GM12864 (cell line): ENCODE measurements at places on chromosomes 11 and 22.

DNA sequence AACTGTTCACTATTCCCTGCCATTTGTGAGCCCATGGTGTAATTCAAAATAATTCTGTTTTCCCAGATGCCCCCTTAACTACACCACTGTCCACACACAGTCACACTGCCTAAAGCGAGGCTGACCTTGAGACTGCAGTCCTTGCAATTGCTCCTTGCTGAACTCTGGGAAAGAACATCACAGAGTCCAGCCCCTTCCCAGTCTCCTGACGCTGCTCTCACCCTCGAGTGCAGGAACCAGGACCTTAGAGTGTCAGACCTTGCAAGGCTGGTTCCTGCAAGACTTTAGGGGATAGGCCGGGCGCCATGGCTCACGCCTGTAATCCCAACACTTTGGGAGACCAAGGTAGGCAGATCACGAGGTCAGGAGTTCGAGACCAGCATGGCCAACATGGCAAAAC lies 33.6 kb downstream of the AHNAK start:
- DNase-seq: no peak

DNA sequence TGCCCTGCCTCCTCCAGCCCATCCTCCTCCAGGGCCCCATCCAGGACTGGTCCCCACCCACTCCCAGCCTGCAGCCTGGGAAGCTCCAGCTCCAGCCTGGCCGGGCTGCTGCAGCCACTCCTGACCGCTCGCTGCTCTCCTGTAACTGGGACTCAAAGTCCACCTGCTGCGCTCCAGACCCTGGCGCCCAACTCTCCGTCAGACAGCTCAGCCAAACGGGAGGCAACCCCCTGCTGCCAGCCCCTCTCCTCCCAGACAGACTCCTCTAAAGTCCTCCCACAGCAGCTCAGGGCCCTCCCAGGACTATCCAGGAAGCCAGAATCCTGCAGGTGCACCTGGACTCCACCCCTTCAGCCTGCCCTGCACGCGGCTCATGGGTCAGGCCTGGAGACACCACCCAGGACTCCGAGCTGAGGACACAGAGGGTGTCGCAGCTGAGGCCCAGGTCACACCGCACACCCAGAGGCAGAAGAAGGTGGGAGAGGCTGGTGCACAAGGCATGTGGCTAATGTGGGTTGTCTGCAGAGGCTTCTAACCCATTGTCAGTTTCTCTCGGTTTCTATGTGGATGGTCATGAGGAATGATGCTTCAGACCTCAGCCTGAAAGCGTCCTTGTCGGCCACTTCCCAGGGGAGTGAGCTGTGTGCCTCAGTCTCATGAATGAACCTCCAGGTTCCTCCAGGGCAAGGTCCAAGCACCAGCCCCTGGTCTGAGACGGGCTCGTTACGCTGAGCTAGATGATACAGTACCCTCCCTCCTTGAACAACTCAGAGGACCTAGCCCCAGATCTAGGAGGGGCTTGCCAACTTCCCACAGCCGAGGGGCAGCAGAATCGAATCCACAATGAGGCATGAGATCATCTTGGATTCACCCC lies 1514.8 kb downstream of the TBC1D22A start:
- no peak for DNase-seq

DNA sequence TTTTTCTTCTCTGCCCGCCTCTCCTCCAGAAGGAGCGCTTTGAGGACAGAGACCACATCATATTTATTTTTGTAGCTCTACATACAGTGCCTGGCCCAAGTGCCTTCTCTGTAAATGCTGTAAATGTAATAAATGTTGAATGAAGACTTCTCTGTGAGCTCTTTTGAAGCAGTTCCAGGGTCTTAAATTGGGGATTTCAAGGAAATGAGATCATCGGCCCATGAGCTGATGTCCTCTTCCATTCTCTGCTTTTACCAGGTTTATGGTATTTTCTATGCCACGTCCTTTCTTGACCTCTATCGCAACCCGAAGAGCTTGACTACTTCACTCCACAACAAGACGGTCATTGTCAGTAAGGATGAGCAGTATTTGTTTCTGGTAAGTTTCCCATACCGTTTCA lies 165.7 kb upstream of the SORL1-AS1 start:
- no peak for DNase-seq

DNA sequence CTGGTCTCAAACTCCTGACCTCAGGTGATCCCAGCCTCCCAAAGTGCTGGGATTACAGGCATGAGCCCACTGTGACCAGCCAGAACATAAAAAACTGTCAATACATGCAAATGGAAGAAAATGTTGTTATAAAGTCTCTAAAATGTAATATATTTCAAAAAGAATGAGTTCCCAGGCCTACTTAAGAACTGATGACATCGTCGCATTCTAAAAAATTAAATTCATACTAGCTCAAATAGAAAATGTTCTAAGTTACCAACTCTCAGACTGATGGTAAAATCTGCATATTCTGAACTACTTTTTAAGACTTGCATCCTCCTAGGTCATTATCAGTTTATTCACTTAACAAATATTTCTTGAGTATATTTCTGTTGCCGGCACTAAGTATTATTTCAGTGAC lies 163.3 kb downstream of the CADM1 start:
- no peak for DNase-seq

- DNase-seq: no peak
Measured at GRCh38 chr22:45804986-45805325, 133.3 kb downstream of the ATXN10 start.
